Astrocyte of the cerebellum (primary cell): ENCODE measurements at places on chromosomes 13 and 19.
A peak's percentile ranks its signal among the peaks of the same experiment; 100 is the strongest.

GRCh38 chr13:25295228-25295627 is 6.2 kb upstream of the NUP58 start:
- DNase-seq = no peak

GRCh38 chr13:56393549-56393948 is 747.2 kb upstream of the PRR20A start:
- no peak for DNase-seq

GRCh38 chr19:4503132-4503824 is 15.0 kb downstream of the PLIN4 start:
- no peak for DNase-seq

- DNase-seq = no peak
Observed at GRCh38 chr13:91596842-91597241, 198.4 kb downstream of the GPC5 start.

DNA sequence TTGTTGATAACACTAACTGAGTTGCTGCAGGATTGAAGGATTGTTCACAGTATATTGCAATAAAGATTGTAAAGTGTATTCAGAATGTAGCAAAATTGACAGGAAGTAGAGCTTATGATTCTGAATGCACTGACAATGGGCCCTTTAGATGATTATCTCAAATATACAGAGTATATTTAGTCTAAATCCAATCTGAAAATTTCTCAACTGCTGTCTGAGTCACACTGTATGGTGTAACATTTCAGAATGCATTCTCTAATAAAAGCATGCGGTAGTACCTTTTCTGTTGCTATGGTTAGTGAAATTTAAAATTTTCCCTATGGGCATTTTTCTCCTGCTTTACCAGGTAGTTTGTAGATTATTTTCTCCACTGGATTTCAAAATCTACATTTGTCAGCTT is 365.2 kb downstream of the PCDH17 start:
- DNase-seq = no peak

DNA sequence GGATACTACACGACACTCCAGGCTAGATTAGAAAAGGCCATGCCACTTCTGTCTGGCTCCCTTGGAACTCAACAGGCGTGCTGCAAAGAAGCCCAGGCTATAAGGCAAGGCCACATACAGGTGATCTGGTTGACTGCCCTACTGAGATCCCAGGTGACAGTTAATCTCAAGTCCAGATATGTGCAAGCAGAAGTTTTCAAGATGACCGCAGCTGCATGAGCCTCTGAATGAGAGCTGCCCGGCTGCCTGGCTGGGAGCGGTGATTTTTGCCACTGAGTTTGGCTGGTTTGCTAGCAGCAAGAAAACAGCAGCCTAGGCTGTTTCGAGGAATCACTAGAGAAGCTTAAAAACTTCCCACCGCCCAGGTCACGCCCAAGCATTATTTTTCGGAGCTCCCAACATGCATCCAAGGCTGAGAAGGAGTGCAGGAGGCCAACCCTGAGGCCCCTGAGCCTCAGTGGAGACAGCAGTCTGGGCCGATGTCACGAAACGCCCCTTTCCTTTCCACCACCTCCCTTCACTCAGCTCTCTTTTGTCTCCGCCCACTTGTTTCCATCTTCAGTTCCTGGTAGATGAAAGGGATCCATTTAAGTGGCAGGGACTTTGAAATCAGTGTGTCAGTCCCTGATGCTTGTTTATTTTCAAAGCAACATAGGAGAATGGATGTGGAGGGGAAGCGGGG is 14.0 kb upstream of the URI1 start:
- no peak for DNase-seq

- DNase-seq = no peak
Observed at GRCh38 chr13:99738626-99739025, 232.9 kb downstream of the ZIC5 start.

- DNase-seq = no peak
Observed at GRCh38 chr13:52736891-52737290, 2.7 kb downstream of the CNMD start.

DNA sequence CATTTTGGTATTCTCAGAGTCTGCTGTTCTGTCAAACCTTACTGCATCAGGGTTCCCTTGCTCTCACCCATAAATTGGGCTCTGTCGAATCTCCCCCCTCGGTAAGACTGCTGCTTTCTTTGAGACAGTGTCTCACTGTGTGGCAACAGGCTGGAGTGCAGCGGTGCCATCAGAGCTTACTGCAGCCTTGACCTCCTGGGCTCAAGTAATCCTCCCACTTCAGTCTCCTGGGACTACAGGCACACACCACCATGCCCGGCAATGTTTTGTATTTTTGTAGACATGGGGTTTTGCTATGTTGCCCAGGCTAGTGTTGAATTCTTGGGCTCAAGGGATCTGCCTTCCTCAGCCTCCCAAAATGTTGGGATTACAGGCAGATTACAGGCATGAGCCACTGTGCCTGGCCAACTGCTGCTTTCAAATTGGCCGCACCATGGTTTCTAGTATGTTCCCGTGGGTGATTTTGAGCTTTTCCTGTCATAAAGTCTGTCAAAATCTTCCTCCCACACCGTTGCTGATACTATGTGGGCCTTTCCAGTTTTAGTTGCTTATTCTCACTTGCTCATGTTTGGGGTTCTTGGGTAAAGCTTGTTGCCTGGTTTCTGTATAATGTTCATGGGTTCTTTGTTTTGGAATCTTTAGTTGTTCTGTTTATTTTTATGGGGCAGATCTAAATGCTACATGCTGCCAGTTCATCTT is 10.6 kb downstream of the RFC3 start:
- DNase-seq = no peak

DNA sequence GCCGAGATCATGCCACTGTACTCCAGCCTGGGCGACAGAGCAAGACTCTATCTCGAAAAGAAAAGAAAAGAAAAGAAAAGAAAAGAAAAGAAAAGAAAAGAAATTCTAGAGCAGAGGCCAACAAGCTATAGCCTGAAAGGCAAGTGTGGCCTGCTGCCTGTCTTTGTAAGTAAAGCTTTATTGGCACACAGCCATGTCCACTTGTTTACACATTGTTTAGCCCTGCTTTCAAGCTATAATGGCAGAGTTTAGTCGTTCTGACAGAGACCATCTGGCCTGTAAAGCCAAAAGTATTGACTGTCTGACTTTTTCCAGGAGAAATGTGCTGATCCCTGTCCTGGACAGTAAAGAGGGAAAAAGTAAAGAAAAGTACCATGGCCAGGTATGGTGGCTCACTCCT is 18.3 kb downstream of the NWD1 start:
- DNase-seq = no peak

GRCh38 chr13:20848203-20848602 is 54.3 kb downstream of the XPO4 start:
- DNase-seq = peak; percentile 6

DNA sequence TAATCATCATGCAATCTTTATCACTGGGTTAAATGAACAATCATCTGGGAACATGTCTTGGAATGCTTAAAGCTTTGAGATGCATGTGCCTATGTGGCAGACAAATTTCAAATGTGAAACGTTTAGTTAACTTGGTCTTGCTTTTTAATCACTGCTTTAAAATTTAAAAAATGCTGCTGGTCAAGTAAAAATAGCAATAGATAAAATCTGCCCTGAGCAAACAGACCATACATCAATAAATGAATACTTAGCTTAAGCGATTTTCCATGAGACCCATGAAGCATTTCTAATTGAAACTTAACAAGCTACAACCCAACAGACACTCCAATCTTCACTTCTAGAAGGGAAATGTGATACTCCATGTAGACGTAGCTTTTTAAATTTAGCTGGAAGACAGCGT is 1.9 kb upstream of the KL start:
- DNase-seq = no peak

- DNase-seq = no peak
Observed at GRCh38 chr19:31332096-31332495, 17.1 kb downstream of the TSHZ3 start.

- DNase-seq = peak; percentile 5
Observed at GRCh38 chr19:53908106-53908934, 758 bp upstream of the CACNG7 start.

DNA sequence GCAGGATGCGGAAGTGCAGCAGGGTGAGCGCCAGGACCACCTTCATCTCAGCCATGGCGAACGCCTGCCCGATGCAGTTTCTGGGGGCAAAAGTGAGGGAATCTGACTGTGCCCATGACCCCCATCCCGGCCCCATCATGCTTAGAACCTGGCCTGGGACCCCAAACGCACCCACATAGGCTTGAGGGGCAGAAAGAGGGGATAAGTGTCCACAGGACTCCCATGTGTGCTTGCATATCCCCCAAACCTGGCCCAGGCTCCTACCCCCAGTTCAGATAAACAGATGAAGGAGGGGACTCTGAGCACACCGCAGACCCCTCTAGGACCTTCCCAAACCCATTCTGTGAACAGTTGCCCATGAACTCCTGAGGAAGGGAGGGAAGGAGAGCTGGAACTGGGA is 16.0 kb upstream of the CYP4F2 start:
- no peak for DNase-seq

DNA sequence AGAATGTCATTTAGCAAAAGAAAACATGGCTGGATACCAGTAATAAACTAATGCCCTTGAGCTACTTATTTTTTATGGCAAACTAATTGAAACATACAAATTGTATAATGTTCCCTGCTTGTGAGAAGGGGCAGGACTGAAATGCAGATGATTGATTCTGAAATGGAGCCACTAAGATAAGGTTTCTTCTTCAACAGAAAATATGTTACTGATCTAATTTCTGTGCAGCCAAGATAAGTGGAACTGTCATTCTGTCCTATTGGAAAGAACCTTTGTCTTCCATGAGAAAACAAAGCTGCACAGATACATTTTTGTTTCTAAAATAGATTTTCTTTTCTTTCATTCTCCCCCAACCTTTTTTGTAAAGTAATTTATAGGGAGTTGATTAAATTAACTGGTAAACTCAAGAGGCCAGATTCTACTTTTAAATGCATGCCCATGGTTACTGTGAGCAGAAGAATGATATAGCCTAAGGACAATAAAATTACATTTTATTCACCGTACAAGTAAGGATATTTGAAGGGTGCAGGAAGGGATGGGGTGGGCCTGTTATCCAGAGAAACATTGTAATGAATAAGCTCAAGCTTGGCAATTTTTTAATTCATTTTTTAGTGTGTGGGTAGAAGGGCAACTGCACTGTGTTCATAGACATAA is 39.9 kb downstream of the STARD13 start:
- DNase-seq = no peak

GRCh38 chr19:35278578-35279284 is 3.6 kb upstream of the HAMP start:
- no peak for DNase-seq

GRCh38 chr13:99476648-99477047 is 24.6 kb upstream of the TM9SF2 start:
- no peak for DNase-seq

DNA sequence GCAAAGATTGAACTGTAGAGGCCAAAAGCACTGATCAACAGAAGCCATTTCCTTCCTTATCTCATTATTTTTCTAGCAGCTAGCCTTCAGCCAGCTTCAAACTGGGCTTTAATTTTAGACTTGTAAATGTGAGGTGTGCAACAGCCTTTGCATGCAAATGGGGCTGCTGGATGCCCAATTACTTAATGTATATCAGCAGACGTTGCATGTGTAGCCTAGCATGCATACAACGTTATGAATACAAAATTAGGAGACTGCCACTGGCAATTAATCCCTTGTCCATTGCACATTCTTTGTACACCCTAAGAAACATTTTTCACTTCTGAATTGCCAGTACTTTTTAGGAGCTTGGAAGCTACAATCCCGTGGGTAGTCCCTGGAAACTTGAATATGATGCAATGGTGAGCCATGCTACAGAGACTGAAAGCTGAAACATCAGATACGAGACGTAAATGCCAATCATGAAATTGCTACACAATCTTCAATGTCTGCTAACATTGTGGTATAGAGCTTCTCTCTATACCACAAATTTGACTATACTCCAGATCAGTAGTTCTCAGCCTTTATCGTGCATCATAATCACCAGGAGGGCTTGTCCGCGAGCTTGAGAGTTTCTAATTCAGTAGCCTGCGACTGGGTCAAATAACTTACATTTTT is 20.2 kb downstream of the EPSTI1 start:
- DNase-seq = no peak

DNA sequence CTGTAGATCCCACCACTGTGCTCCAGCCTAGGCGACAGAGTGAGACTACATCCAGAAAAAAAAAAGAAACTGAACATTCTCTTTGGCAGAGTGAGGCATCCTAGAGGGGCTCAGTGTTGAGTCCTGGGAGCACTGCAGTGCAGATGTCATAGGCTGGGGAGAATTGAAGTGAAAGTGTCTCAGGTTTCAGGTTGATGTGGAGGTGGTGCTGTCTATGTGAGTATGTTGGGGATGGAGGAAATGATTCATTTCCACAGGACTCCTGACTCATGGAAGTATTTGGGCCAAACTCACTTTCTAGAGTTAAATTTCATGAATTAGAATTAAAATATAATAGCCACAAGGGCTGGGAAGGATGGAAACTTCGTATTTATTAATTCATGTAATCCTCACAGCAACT is 134.4 kb upstream of the TSC22D1 start:
- DNase-seq = peak; percentile 93

DNA sequence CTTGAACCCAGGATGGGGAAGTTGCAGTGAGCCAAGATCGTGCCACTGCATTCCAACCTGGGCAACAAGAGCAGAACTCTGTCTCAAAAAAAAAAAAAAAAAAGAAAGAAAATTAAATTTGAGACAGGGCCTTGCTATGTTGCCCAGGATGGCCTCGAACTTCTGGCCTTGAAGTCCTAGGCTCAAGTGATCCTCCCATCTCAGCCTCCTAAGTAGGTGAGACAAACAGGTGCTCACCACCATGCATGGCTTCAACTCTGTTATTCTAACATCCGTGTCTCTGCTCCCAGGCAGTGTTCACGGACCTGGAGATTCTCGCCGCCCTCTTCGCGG is 40.3 kb downstream of the PDE4A start:
- DNase-seq = no peak

DNA sequence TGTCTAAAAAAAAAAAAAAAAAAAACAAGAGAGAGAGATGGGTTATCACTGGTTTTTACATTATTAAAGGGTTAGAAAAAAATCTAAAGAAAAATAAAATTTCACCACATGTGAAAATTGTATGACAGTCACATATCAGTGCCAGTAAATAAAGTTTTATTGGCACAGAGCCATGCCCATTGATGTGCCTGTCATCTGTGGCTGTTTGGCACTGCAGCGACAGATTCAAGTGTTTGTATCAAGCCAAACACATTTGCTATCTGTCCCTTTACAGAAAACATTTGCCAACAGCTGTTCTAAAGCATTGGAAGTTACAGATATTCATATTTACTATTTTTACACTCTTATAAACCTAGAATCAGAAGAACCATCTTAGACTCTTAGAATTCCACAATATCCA is 16.3 kb downstream of the FCHO1 start:
- no peak for DNase-seq

- no peak for DNase-seq
Observed at GRCh38 chr13:98567140-98567539, 9.8 kb downstream of the STK24 start.

DNA sequence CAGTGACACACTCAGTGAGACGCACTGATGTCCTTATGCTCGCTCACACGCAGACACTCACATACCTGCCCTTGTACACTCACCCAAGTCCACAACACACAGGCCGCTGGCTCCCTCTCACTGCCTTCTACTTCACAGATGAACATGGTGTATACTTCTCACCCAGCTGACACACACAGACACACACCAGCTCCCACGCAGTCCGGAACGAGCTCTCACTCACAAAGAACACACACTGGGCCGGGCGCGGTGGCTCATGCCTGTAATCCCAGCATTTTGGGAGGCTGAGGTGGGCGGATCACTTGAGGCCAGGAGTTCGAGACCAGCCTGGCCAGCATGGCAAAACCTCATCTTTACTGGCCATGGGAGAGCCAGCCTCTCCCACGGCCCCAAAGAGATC is 31.6 kb downstream of the CCL25 start:
- no peak for DNase-seq

- no peak for DNase-seq
Observed at GRCh38 chr13:106533943-106534638, 1.4 kb downstream of the EFNB2 start.
